Uterine smooth muscle cell (primary cell): ENCODE measurements at places on chromosomes 2 and 18. TPM values are rescaled to one million over a fixed set of nuclear protein-coding genes. Genes with fewer than 3 reads are reported as not detected.

CPO gene
- total RNA-seq: 0.12 TPM in 1 of 2 replicates, not detected in the other

CNGA3 gene
- total RNA-seq: not detected in 2 replicates

PLCL1 gene
- total RNA-seq: 0.77 and 1.9 TPM in 2 replicates

CYTIP gene
- not detected in 2 replicates for total RNA-seq

CYP27A1 gene
- 12.7 and 25.1 TPM in 2 replicates for total RNA-seq

AFTPH gene
- total RNA-seq: 37.1 and 39.9 TPM in 2 replicates

GAL3ST2 gene
- 0.25 and 0.44 TPM in 2 replicates for total RNA-seq

DNER gene
- 0.55 and 2.6 TPM in 2 replicates for total RNA-seq

SLC4A1AP gene
- 31.4 and 36.9 TPM in 2 replicates for total RNA-seq

FRZB gene
- total RNA-seq: 0.11 and 0.12 TPM in 2 replicates

MAP3K19 gene
- total RNA-seq: not detected in 2 replicates

PLEK gene
- under 0.01 TPM in 2 replicates for total RNA-seq

TMEFF2 gene
- total RNA-seq: 0.22 TPM in 1 of 2 replicates, not detected in the other

GAREM1 gene
- 1.00 and 2.4 TPM in 2 replicates for total RNA-seq

DAW1 gene
- total RNA-seq: not detected in 2 replicates

DLGAP1 gene
- total RNA-seq: 0.12 and 0.33 TPM in 2 replicates

HRH4 gene
- total RNA-seq: under 0.01 and 0.12 TPM in 2 replicates

IL1RN gene
- total RNA-seq: not detected in 2 replicates

RTKN gene
- 12.9 and 14.6 TPM in 2 replicates for total RNA-seq

GALNT5 gene
- 1.8 and 7.2 TPM in 2 replicates for total RNA-seq
